ENCODE measurements at places on chromosomes 7 and 10.

DNA sequence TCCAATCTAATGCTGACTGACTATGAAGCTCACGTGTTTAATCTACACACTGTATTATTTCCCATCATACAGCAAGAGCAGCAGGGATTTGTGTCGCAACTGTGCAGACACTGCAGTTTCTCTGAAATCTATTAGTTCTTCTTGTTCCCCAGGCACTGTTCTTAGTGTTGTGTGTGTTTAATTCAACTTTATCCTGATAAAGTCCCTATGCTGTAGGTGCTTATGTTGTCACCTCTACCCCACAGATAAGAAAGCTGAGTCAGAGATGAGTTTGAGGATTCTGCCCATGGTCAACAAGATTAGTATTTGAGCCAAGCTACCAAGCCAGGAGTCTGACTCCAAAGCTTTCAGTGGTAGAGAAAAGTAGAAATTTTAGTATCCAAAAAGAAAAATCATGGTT lies 22.5 kb upstream of the EPHB6 start:
- DNase-seq: no peak

DNA sequence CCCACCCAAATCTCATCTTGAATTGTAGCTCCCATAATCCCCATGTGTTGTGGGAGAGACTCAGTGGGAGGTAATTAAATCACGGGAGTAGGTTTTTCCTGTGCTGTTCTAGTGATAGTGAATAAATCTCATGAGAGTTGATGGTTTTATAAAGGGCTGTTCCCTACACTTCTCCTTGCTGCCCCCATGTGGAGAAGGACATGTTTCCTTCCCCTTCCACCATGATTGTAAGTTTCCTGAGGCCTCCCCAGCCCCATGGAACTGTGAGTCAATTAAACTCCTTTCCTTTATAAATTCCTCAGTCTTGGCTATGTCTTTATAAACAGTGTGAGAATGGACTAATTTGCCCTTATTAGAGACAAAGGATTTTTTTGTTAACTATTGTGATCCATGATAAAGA lies 48.5 kb upstream of the MKX start:
- peak; percentile 6 for DNase-seq

GRCh38 chr10:21238717-21239116 lies 286.8 kb downstream of the SKIDA1 start:
- no peak for DNase-seq

GRCh38 chr10:133359554-133359971 lies 1.7 kb upstream of the FUOM start:
- no peak for DNase-seq

DNA sequence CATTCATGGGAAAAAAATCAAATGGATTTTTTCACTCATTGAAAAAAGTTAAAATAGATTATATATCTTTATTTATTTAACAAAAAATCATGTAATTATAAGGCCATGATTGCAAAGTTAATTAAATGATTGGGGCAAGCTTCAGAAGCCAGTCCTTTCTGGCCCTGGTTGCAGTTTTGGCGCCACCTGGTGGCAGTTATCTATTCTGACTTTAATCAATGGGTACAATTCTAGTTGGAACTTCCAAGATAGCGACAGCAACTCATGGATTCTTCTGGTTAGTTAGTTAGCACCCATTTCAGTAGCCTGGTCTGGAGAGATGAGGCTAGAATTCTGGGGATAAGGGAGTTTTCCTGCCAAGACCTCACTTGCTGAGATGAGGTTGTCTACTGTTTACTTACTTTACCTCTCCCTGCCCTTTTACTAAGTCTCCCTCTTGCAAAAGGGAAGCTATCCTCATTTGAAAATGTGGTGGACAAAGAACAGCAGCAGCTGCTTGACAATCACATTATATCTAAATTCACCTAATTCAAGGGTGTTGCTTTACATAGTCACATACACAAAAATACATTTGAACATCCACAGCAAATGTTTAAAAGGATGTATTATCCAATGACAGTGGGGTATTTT lies 42.3 kb downstream of the NOC3L start:
- peak; percentile 54 for DNase-seq

Data from fibroblast of skin of right quadriceps (primary cell).